ENCODE measurements at places on chromosomes 12 and 14. TPM values are rescaled to one million over a fixed set of nuclear protein-coding genes. Genes with fewer than 3 reads are reported as not detected.
A peak's percentile ranks its signal among the peaks of the same experiment; 100 is the strongest.

MGAT4C gene
- not detected for total RNA-seq

GRCh38 chr12:69338120-69338859 is 9.9 kb upstream of the LYZ start:
- peak; percentile 11 for DNase-seq

ARPC3 gene
- 245 TPM for total RNA-seq

- DNase-seq: no peak
Observed at GRCh38 chr14:94395888-94396574, 7.6 kb upstream of the SERPINA1 start.

STRAP gene
- 233 TPM for total RNA-seq

DNA sequence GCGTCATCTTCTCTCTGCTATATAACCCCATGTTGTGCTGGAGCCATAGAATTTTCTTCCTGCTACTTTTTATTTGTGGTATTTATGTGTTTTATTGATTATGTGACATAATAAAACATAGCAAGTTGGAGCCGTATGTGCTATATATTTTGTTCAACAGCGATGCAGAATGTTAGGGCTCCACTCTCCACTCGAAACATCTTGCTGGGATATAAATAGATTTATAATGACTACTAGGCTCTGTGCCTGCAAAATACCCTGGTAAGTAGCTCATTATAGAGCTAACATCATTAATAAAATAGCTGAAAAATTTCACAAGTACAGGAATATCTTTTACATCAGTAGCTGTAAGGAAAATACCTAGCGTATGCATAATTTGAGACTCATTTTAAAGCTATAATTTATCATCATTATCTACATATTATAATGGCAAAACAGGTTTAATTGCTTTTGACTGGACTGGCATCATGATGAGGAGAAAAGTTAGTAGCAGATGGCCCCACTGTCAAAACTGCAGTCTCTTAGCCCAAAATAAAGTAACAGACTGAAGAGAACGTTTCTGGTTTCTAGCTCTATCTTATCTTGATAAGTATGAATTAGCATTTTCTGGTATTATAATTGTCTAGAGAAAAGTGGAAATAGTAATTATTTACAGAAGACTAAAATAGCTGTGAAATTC is 263.0 kb downstream of the NEDD1 start:
- no peak for DNase-seq

- no peak for DNase-seq
Observed at GRCh38 chr12:24361877-24362580, 412.6 kb upstream of the SOX5 start.

- no peak for DNase-seq
Observed at GRCh38 chr12:15868186-15868585, 14.0 kb upstream of the STRAP start.

All from MCF 10A (cell line).